ENCODE measurements at places on chromosomes 6 and 20. TPM values are rescaled to one million over a fixed set of nuclear protein-coding genes. Genes with fewer than 3 reads are reported as not detected.

DNA sequence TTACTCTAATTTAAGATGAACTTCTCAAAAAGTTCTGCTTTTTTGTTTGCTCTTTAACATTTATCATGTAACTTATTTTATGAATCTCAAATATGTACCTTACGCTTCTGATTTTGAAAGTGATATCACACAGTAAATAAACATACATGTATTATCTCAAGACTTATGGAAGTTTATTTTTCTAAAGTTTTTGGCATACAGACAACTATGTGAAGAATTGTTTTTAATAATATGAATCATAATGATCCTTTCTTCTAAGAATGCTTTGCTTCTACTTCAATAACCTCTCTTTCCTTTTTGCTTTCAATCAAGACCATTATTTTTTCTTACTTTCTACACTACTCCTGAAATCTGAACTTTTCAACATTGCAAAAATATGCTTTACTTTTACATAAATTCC lies 816.4 kb downstream of the EYS start:
- no peak for DNase-seq

Gene IYD
- 1.9 TPM for total RNA-seq

Gene RBM24
- total RNA-seq = 1.2 TPM

- DNase-seq = no peak
Observed at GRCh38 chr20:34343458-34344211, 19.4 kb upstream of the ITCH start.

Gene EDN3
- total RNA-seq = 0.27 TPM
